ENCODE measurements at places on chromosomes 6 and 20.

DNA sequence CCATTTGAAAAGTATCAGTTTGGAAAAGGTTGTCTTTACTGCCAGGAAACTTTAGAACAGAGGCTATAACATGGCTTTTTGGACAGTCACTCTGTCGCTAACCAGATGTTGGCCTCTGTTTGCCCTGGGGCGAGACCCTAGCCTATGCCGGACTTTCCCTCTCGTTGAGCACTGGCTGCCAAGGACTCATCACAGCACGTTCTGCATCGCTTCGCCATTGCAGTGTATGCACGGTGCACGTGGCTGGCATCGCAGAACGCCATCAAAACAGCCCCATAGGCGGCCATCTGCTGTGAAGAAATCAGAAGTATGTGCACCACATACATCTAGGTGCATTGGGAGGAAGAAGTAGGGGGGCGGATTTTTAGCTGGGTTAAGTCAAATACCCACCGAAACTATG lies 156.4 kb downstream of the EYA2 start:
- DNase-seq = no peak

- DNase-seq = no peak
These were observed 13.7 kb upstream of the PRDM13 start for GRCh38 chr6:99592900-99593299.

DNA sequence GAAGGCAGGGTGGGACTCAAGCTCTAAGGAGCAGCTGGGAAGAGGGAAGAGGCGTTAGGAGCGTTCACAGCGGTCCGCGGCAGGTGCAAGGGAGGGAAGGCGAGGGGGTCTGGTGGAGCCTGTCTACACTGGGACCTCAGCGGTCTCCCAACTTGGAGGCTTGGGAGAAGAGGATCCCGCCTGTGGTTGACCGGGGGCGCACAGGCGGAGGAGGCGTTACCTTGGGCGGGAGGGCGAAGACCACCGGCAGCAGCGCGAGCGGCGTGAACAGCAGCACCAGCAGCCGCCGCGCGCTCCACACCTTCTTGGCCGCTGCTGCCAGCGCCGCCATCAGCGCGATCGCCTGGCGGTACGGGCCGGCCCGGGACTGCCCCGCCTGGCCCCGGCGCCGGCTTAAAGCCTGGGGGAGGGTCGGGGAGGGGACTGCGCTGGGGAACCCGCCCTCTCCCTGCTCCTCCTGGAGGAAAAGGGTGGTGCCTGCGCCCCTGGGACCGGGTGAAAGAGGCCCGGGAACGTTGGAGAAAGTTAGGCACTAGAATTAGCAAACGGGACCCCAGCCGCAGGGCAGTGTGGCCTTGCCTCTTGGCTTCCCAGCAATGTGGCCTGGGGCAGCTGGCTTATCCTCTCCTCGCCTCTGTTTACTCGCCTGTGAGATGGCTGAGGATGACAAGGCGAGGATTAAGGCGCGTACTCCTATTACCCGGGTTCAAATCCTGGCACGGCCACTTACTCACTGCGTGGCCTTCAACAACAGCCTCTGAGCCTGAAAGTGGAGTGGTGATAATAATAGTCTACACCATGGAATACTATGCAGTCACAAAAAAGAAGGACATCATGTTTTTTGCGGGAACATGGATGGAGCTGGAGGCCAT lies at the start of gene SLC13A3:
SLC13A3 (minus strand) TSS at position 369 of the 872 bp plus-strand sequence; CDS start at position 331, 38 bp downstream.
- no peak for DNase-seq

- no peak for DNase-seq
These were observed 107.7 kb upstream of the CDYL start for GRCh38 chr6:4668271-4669179.

DNA sequence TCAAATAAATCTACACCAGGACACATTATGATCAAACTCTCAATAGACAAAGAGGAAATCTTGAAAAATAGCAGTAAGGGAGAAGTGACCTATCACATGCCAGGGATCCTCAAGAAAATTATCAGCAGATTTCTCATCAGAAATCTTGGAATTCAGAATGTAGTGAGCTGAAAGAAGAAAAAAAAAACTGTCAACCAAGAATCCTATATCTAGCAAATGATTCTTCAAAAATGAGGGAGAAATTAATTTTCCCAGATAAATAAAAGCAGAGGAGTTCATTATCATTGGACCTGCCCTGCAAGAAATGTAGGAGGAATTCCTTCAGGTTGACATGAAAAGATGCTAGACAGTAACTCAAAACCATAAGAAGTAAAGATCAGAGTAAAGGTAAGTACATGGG lies 363.6 kb downstream of the TFAP2A start:
- DNase-seq = no peak

GRCh38 chr20:40054311-40054710 lies 634.7 kb downstream of the MAFB start:
- DNase-seq = no peak

Data from stimulated activated CD4-positive, alpha-beta T cell treated with anti-CD3 and anti-CD28 coated beads, TNF-alpha, amount 100 ng/mL, for 1 hour (primary cell).